Right kidney (tissue), 9 donors: ENCODE measurements at places on chromosomes 4 and X.

GRCh38 chr4:156628858-156629257 lies 342.7 kb downstream of the PDGFC start:
- DNase-seq, result no peak

DNA sequence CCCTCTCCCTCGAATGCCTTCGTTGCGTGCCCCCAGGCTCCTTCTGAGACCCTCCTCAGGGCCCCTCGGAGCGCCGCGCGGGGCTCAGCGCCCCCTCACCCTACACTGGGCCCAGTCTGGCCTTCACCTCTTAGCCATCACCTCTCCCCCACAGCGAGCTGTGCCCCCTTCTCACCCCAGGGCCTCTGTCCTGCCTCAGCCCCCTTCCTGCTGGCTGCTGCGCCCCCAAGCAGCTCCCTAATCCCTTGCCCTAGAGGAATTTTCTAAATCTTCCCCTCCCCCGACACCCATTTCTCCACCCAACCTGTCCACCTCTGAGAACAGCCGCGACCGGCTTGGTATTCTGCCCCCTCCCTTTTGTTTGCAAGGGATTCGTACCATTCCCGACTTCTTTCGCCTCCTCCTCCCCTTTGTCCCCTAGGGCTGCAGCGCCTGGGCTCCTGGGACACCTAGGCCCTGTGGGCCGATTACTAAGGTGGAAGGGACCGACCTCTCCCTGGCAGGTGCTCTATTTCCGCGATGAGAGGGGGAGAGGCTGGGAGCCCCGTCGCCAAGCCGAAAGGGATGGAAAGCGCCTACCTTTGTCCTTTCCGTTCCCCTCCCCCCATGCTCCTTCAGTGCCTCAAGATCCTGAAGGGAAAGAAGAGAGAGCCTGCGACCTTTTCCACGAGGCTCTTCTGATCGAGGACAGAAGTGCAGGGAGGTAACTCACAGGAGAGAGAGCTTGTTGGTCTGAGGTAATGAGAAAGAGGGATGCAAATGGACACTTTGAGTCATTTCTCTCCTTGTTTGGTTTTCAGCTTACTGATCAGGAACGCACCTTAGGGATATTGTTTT lies 10.9 kb downstream of the DLG3 start:
- DNase-seq, result peak; percentile 65

DNA sequence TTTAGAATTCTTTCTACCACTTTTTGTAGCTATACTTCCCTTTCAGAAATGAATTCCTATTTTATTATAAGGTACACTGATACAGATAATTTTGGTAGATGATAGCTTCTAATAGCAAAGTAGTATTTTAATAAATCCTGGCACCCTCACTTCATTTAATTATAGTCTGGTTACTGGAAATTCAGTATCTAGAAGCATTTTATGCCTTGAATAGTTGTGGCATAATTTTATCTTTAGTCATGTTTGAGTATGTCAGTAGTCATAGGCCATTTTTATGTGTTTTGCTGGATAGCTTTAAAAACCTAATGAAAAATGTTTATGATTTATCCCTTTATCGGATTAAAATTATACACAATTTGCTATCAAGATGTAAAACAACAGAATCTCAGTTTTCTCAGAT lies 92.3 kb downstream of the DIAPH2 start:
- DNase-seq, result no peak

- DNase-seq, result peak; percentile 94
These were observed at the start of gene ANKRD37 for GRCh38 chr4:185396724-185397385. Gene ANKRD37, plus strand, starts transcription at chr4:185396841. Its CDS starts 83 bp downstream, at chr4:185396924.

- DNase-seq, result peak; percentile 81
These were observed 449 bp downstream of the FBXL5 start for GRCh38 chr4:15654593-15655222.
